Stimulated activated CD4-positive, alpha-beta T cell treated with anti-CD3 and anti-CD28 coated beads, Interleukin-4, amount 100 ng/mL, for 48 hours (primary cell): ENCODE measurements at places on chromosomes 13 and 19.

DNA sequence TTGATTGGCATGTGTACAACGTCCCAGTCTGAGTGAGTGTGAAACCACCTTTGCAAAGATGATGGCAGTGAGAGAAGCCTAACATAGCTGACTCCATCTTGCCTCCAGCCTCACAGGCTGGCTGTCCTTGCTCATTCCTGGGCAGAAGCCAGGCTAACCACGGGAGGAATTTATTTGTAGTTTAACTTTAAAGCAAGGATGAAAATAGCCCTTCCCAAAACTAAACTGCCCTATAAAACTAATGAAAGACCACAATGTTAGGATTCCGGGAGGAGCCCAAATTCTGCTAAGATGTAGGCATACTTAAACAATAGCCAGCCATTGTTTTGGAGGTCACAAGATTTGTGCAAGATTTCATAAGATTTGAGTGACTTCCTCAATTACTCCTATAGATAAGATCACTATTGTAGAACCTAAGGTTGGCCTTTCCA lies 96.6 kb upstream of the LSM14A start:
- no peak for DNase-seq

DNA sequence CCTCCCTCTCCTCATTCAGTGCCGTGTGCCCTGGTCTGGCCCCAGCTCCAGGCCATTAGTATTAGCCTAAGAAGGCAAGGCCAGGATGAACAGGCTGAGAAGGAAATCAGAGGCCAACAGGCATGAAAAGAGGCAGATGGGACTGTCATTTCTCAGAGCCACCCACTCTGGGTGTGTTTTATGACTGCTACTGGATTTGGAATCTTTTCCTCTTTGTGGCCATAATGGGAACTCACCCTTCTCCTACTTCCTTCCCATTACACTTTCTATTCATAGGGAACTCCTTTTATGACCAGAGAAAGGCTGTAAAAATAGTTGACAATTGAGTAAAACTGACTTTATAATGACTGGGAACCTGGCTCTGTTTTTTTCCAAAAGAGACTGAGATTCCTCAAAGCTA lies 17.7 kb downstream of the CEACAM8 start:
- DNase-seq = no peak

DNA sequence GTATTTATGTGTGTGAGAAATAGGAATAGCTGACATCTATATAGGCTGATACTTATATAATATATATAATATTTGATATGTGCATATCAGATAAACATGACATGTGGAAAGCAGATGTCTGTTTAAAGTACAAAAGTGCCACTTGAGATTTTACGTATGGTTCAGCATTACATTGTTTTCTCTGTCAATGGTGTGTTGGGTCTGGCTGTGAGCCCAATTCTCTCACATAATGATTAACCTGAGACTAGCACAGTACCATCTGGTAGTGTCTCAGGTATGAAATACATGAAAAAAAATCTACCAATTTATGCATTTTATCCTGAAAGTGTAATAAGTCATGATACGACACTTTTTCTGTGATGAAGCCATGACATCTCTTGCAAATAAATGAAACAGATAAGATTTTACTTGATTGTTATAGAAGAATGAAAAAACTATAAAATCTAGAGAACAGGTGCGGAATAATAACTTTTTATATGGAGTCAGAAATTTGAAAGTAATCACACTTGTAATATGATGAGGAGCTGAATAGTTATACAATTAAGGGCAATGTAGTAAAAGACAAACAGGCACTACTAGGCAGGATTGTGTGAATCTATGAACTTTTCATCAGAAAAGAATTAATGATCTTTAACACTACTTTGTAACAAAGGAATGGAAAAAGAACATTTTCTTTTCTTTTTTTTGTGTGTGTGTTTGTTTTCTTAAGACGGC lies 1405.0 kb downstream of the OLFM4 start:
- DNase-seq = no peak

DNA sequence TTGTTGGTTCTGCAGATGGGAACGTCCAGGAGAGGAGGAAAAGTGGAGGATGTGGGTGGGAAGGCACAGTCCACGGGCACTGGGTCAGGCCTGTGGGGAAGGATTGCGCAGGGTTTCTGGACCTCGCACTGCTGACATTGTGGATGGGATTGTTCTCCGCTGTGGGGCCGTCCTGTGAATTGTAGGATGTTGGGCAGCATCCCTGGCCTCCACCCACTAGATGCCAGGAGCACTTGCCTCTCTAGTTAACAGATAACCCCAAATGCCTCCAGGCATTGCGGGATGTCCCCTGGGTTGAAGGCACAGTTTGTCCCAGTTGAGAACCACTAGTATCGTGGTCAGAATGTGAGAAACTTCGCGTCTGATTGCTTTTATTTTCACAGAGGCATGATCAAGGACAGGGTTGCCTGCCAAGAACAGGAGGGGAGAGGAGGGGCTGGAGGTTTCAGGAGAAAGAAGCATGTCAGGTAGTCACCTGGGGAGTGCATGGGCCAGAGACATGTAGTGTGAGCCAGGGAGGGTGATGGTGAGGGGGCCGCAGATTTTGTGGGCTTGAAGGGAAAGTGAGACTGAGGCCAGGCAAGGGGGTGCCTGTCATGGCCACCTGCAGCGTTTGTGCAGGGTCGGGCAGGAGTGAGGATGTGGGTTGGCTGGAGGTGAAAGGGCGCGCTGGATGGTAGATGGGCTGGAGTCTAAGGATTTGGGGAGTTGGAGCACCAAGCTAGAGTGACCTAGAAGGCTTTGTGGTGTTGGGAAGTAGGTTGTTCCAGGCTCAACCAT lies 3.2 kb downstream of the ZNF628 start:
- no peak for DNase-seq
